ENCODE measurements at places on chromosomes 5 and 9.

DNA sequence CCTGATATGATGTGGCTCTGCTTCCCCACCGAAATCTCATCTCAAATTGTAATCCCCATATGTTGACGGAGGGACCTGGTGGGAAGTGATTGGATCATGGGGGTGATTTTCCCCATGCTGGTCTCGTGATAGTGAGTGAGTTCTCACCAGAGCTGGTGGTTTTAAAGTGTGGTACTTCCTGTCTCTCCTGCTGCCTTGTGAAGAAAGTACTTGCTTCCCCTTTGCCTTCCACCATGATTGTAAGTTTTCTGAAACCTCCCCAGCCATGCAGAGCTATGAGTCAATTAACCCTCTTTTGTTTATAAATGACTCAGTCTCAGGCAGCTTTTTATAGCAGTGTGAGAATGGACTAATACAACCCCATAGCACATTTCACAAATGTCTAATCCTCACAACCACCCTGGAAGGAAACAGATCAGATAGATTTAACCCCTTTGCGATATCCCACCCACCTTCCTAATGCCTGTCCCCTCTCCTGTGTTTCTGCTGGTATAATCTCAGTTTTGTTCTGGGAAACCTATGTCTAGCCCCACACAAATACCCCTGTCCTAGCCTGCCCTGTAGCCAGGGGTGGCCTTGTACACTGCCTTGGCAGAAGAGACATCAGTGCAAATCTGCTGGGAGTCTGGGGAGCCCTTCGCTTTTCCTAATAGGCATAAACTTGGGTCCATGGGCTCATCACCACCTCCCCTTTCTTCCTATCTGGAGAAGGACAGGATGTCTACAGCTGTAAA lies 157.0 kb upstream of the RAI14 start:
- no peak for DNase-seq

- DNase-seq = no peak
These were observed 248.9 kb downstream of the DOCK8 start for GRCh38 chr9:463455-464171.

DNA sequence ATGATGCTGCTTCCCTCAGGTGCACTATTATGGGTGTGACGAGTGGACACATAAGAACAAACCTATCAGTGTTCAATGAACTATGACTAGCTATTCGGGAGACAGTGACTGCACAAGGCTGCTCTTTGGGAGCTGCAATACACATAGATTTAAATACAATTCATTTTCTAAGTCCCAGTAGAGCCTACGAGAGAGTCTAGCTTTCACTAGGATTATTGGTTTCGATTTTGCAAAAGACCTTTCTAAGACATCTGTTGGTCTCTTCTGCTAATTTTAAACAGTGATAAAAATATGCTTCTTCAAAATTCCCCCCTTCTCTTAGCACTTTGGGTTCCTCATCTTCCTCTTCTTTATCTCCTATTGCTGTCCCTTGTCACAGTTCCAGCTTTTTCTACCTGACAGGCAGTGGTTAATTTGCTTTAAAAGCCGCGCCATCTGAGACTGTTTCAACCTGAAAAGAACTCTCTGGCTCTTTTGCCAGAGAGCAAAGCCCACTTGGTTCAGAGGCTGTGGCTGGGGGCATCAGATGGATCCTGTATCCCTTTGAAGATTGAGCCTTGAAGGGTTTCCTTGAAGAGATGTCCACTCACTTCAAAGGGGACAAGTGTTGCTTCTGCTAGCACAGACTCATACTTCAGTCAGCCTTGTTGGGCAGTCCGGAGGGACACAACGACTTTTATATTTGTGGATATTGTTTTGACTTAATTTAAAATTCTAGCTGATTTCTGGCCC lies 241.5 kb downstream of the MAN2A1 start:
- no peak for DNase-seq

- DNase-seq = no peak
These were observed 23.5 kb upstream of the ELAVL2 start for GRCh38 chr9:23849379-23850035.

- DNase-seq = no peak
These were observed 106.5 kb upstream of the OTULINL start for GRCh38 chr5:14475045-14475444.

DNA sequence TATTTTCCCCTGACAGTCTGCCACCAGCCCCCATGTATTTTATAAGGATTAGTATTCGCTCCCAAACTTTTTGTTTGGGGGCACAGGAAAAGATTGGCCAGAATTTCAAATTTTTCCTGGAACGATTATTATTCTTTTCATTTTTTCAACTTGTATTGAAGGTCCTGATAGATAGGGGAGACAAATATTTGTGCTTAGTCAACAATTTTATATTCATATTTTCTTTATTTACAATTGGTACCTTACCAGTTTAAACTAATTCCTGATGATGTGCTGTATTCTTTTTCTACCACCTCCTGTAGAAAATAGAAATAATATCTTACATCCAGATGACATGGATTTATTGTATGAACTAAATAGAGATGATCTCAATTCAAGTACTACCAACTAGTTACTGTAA lies 60.7 kb upstream of the TSLP start:
- no peak for DNase-seq

DNA sequence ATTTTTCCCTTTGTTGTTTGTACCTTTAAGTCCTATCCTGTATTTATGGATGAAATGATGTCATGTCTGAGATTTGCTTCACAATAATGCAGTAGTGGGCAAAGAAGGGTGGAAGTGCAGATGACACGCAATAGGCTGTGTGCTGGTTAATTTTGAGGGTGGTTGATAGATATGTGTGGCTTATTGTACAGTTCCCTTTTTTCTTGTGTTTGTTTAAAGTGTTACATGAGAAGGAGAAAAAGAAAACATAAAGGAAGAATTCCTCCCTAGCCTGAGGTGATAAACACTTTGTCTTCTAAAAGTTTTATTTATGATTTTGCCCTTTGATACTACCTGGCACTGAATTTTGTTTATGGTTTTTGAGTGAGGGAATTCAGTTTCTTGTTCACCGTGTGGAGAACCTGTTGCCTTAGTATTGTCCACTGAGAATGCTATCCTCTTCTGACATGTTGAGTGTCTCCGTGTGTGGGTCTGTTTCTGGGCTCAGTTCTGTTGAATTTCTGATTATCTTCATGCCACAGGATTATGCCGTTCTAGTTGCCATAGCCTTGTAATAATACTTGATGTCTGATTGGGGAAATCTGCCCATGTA lies 52.3 kb upstream of the FAM120AOS start:
- no peak for DNase-seq

GRCh38 chr9:127654619-127655018 lies 42.5 kb downstream of the STXBP1 start:
- DNase-seq = no peak

- no peak for DNase-seq
These were observed 119.8 kb downstream of the SSBP2 start for GRCh38 chr5:81631124-81631523.

DNA sequence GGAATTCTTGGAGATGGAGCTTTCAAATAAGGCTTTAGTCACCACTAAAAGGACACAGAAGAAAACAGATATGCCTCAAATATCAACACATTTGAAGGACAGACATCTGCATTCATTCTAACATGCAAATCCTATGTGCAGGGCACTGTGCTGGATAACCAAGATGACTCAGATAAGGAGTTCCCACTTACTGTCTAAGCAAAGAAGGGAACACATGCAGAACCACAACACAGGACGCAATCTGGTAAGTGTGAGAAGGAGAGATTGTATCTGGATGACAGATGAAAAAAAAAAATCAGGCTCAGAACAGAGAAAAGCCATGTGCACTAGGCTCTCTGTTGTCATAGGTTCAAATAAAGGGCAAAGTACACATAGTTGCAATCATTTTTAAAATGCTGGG lies 42.5 kb downstream of the ELAVL2 start:
- DNase-seq = no peak

- no peak for DNase-seq
These were observed 11.7 kb downstream of the OLFML2A start for GRCh38 chr9:124788542-124789217.

- no peak for DNase-seq
These were observed 384.2 kb downstream of the EFNA5 start for GRCh38 chr5:107286447-107287098.

- no peak for DNase-seq
These were observed 987 bp downstream of the FBXW5 start for GRCh38 chr9:136943291-136944211.

GRCh38 chr5:69292306-69292705 lies 40.3 kb downstream of the CCDC125 start:
- DNase-seq = no peak

DNA sequence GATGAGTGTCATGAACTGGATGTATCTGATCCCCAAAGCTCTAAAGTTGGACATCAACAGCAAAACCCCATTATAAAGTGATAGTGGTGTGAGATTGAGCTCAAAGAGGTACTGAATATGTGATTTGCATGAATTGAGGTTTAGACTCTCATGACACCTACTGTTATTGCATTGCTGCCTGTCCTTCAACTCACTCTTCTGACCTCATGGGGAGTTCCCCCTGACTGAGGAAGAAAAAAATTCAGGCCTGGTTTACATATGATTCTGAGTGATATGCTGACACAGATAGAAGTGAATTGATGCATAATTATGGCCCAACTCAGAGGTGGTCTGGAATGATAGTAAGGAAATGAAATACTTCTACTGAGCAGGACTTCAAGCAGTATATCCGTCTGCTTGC lies 76.2 kb upstream of the CHD1 start:
- DNase-seq = no peak

DNA sequence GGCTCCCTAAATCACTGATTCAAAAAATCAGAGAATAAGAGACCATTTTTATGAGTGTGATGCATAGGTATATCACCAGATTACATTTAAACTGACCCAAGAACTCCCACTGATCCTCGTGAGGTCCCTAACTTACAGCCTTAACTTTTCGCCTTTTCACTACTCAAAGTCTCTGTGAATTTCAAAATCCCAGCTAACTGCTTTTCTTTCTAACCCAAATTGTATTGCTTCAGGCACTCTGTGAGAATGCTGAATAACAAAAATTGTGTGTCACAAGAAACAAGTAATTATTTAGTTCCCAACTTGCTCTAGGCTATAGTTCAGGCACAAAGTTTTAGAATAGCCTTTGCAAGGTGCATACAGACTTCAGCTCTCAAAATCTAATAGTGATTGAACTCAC lies 368.6 kb downstream of the CHSY3 start:
- DNase-seq = no peak

GRCh38 chr5:62562867-62563266 lies 15.8 kb upstream of the LRRC70 start:
- DNase-seq = no peak

- DNase-seq = no peak
These were observed 563.9 kb downstream of the RAB3C start for GRCh38 chr5:59146729-59147128.

DNA sequence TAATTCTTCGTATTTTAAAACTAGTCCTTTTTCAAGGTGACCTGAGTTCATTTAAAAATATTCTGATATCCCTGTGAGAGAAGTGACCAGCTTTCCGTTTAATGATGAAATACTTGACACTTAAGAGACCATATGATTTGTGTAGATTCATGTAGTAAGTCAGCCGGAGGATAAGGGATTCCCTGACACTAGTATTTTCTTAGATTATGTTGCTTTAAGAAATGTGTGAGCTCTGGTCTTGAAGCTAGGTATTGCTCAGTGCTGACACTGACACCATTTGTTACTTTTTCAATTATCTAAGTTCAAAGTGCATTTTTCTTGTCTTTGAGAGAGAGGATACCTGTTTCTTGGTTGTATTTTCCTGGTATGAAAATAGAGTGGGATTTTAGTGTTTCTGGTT lies 4.2 kb downstream of the NIPBL start:
- DNase-seq = no peak

GRCh38 chr9:694092-694402 lies 147.4 kb upstream of the DMRT1 start:
- DNase-seq = no peak

DNA sequence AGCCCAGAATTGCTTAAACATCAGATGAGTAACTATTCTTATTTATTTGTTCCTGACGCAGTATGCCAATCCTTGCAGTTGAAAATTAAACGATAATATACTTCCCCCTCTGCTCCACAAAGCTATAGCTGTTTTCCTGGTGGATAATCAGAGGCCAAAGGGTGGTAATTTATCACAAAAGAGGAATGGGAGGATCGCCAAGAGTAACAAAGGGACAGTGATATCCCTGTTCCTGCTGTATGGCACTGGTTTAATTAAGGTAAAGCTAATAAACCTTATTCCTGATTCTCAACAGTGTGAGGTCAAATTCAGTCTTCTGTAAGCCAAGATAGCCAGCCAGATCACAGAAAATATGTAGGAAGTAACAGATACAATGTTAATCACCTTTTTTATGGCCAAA lies 33.4 kb upstream of the PTGER4 start:
- DNase-seq = no peak

- DNase-seq = no peak
These were observed 90.2 kb downstream of the TMEM174 start for GRCh38 chr5:73263001-73263710.

DNA sequence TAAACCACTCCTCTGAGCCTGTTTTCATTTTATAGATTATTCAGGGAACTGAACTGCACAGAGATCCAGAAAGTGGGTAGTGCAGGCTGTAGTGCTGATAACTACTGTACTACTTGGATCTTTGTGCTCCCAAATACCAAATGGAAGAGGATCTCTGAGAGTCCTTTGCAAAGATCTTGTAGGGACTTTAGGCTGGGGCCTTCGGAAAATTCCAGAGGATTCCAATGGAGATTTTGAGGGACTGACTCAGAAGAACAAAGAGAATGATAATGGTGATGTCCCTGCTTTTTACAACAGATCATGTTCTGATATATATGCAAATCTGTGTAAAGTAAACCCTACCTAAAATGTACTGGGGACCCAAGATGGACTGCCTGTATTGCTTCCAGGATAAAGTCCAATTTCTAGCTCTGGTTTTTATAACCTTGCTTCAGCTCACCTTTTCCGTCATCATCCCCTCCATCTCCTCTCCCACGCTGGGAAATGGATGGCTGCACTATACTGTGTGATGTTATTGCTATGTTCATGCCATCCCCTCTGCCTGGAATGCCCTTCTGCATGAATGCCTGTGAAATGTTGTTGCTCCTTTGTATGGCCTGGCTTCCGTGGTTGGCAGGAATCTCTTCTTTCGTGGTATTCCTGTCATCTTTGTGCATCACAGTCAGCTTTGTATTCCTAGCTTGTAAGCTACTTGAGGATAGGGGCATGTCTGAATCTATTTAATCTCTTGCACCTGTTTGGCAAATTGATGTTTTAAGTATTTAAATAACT lies 9.7 kb upstream of the PSMD5 start:
- no peak for DNase-seq

DNA sequence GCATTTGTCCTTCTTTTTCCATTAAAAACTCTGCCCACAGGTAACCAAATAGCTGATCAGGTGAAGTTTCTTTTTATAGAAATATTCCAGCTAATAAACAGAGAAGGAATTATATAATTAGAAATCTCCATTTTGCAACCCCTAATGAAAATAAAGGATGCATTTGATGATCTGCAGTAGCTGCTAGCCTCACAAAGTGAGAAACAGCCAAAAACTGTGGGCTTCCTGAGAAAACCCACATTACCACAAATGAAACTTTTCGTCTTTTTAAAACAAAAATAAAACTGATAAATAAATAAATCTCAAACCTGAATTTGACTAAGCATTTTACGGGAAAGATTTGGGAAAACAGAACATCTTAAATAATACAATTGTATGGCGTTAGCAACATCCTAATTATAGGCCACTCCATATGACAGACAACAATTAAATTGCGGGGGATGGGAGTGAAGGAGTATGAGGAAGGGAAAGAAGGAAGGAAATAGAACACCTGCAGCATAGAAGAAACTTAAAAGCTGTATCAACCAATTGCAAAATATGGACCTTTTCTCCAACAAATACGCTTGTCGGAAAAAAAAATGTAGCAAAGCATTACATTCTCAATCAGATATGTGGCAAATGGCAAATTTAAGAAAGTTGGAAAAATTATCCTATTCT lies 283.0 kb upstream of the ITGA1 start:
- DNase-seq = no peak

GRCh38 chr9:128169925-128170324 lies 9.9 kb downstream of the BBLN start:
- no peak for DNase-seq

All from pulmonary artery endothelial cell (primary cell).